Activated CD8-positive, alpha-beta memory T cell treated with anti-CD3 and anti-CD28 coated beads, Interleukin-2, amount 10 ng/mL, durations not matched to agents 7 days and 5 days (primary cell): ENCODE measurements at places on chromosomes 7 and 10. TPM values are rescaled to one million over a fixed set of nuclear protein-coding genes. Genes with fewer than 3 reads are reported as not detected.

The LHFPL3 gene
- total RNA-seq = not detected

The BICC1 gene
- total RNA-seq = not detected

DNA sequence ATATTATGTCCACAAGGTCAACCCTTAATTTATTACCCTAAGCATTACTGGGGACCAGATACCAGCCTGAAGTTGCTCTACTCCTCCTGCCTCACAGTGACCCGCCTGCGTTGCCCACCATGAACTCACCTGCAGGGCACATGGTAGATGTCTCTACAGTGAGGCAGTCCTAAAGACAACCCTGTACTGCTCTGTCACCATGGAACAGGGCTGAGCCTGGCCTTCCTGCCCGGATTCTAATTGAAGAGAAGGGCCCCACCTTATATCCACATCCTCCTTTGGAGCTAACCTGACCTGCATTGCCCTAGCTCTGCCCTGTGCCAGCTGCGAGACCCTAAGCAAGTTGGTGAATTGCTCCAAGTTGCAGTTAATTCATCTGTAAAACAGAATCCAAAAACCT, 4.1 kb downstream of the SH3PXD2A start:
- DNase-seq = no peak

The SUFU gene
- total RNA-seq = 12.9 TPM

GRCh38 chr7:156722043-156722826, 81.7 kb downstream of the RNF32 start:
- DNase-seq = no peak

The FBXW4 gene
- 46.2 TPM for total RNA-seq

The EBLN1 gene
- total RNA-seq = not detected

DNA sequence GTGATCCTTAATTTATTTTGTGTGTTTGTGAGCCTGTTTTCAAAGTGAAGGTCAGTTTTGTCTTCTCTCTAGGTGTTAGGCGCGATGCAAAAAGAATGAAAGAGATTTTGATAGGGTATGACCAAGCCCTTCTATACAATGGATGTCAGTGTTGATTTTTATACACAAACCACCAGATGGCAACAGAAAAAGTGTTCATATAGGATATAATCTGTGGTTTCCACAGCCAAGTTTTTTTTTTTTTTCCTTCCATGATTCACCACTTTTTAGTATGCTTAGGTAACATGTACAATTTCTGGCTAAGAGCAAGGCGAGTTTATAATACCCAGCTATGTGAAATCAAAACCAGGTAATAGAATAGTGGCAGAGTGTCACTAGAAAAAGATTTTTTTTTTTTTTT, 8.1 kb downstream of the SDK1 start:
- DNase-seq = no peak

The SFTPA2 gene
- not detected for total RNA-seq

DNA sequence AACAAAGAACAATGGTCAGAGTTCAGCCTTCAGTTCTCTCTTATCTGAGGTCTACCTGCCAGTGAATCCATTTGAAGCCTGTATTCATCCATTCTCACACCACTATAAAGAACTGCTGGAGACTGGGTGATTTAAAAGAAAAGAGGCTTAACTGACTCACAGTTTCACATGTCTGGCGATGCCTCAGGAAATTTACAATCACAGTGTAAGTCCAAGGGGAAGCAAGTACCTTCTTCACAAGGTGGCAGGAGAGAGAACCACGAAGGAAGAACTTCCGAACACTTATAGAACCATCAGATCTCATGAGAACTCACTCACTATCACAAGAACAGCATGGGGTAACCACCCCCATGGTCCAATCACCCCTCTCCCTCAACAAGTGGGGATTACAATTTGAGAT, 33.0 kb upstream of the SLC25A13 start:
- DNase-seq = no peak

DNA sequence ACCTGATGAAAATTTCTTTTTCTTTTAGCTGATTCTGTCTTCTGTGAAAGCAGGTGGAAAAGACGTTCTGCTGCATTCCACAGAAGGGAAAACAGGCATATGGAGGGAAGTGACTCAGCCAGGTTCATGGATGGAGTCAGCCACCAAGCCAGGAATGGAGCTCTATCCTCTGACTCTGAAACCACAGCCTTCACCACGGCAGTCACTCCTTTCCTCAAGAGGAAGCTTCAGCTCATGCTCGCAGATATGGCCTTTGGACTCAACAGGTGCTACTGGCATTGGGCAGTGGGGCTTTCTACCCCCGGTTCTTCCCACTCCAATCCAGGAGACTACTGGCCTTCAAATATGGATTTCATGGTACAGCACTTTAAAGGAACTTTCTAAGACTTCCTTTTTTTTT, 11.5 kb upstream of the PLAU start:
- DNase-seq = no peak

The TMEM270 gene
- not detected for total RNA-seq

The VWDE gene
- total RNA-seq = 4.6 TPM

- no peak for DNase-seq
These were observed 464.0 kb downstream of the INHBA start for GRCh38 chr7:41238851-41239331.

- DNase-seq = no peak
These were observed 162.5 kb upstream of the KCTD7 start for GRCh38 chr7:66466081-66466600.

The BCL7B gene
- 74.9 TPM for total RNA-seq

DNA sequence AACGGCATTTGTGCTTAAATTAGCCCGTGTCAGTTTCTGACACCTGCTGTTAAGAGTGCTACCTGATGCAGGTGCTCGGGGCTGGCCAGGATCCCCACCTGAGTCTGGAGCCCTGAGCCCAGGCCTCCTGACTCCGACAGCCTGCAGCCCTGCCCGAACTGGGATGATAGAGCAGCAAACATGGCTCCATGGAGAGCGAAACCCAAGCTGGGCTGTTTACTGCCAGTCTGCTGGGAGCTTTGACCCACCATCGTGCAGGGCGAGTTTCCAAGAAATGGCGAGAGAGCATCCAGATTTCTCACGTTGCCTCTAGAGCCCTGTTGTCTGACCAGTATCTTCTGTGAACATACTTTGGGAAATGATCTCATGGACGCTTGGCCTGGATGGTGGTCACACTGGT, 66.2 kb downstream of the MGMT start:
- no peak for DNase-seq

- peak; percentile 56 for DNase-seq
These were observed 71.2 kb upstream of the FOXK1 start for GRCh38 chr7:4610768-4611467.

DNA sequence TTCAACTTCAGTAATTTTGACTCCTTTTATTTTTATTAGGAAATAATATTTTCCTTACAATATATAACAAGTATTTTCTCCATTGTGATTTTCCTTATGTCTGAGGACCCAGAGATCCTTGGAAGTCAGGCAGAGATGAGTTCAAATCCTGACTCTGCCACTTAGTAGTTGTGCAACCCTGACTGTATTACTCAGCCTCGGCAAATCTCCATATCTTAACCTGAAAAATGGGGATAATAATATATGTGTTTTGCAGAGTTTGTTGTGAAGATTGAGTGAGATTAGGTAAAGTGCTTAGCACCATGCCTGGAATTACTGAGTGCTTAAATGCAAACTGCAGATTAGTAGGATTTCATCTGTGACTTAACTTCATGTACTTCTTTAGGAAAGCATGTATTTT, 120.5 kb upstream of the KLF14 start:
- no peak for DNase-seq

- no peak for DNase-seq
These were observed 15.3 kb upstream of the THSD7A start for GRCh38 chr7:11847336-11847735.

GRCh38 chr10:97714401-97715258, 1.1 kb downstream of the MARVELD1 start:
- DNase-seq = no peak
